Activated naive CD8-positive, alpha-beta T cell treated with anti-CD3 and anti-CD28 coated beads, Interleukin-2, amount 50 U/mL, for 16 hours (primary cell): ENCODE measurements at places on chromosomes 13 and 19.
A peak's percentile ranks its signal among the peaks of the same experiment; 100 is the strongest.

GRCh38 chr13:97298816-97299215 lies 76.7 kb downstream of the MBNL2 start:
- no peak for DNase-seq

- DNase-seq: no peak
Measured at GRCh38 chr19:38055010-38055409, 148.0 kb downstream of the SIPA1L3 start.

- DNase-seq: peak; percentile 32
Measured at GRCh38 chr19:11560404-11561051, 1.5 kb upstream of the ELOF1 start.

GRCh38 chr19:16001481-16002312 lies 52.9 kb downstream of the OR10H4 start:
- no peak for DNase-seq

GRCh38 chr13:23810685-23811240 lies 78.4 kb downstream of the MIPEP start:
- DNase-seq: no peak

DNA sequence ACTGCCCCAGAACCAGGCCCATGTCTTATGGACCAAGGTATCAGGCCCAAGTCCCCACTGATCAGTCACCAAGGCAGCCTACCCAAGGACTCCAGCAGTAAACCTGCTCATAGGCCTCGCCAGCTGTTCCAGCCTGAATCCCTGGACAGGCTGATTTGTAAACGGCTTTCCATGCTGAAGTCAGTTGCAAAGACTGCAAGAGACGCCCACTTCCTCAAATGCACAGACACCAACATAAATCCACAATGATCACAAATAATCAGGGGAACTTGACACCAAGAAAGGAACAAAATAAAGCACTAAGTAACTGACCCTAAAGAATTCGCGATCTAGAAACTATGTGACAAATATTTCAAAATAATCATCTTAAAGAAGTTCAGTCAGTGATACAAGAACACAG lies 75.2 kb downstream of the RXFP2 start:
- no peak for DNase-seq

- DNase-seq: no peak
Measured at GRCh38 chr19:47022140-47022536, 2.5 kb downstream of the NPAS1 start.

DNA sequence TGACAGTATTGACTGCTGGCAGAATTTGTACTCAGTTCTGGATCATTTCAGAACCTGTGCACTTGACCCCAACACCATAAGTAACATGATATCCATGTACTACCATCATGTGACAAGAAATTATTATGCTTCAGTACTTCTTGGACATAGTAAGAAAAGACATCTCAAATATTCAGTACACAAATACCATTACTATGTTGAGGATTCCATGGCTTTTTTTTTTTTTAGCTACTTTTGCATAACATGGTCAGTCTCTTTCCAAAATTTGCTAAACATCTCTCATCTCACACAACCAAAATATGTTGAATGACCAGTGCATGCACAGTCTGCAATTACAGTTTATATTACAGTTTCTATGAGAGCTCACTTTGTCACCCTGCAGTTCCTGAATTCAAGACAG lies 85.3 kb downstream of the FLT1 start:
- no peak for DNase-seq
